ENCODE measurements at places on chromosomes 2 and 18. TPM values are rescaled to one million over a fixed set of nuclear protein-coding genes. Genes with fewer than 3 reads are reported as not detected.

- no peak for DNase-seq
Observed at GRCh38 chr2:15040429-15041084, 408.0 kb downstream of the LRATD1 start.

- DNase-seq: no peak
Observed at GRCh38 chr2:205013586-205013985, 468.3 kb downstream of the PARD3B start.

- no peak for DNase-seq
Observed at GRCh38 chr2:2575870-2576386, 244.9 kb upstream of the MYT1L start.

DNA sequence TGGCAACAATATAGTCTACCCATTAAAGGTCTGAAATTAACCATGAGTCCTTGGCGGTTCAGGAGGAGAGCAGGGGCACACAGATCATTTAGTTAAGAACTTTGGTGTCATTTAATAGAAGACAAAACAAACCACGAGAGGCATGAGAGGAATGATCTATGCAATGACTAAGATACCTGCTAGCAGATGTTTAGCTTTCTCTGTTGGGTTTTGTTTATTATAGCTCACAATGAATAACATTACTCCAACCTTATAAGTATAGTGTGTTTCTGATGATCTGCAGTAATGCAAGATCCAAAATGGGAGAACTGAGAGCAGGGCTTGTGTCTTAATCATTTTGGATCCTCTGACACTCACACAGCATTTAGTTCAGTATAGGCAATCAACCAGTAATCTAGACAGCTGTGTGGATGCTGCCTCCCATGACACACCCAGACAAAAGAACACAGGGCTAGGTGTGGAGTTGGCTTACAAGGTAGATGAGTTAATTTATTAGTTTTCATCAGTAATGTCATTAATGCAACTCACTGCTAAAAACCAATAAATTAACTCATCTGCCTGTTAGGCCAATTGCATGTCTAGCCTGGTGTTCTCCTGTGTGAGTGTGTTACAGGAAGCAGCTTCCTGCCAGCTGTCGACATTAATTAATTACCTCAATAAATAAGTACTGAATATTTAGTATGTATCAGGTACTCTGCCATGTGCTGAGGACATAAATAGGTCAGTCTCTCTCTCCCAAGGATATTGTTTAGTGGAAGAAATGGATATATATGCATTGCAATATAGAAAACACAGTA lies 92.3 kb downstream of the CLIP4 start:
- no peak for DNase-seq

- no peak for DNase-seq
Observed at GRCh38 chr2:210356944-210357343, 42.0 kb upstream of the MYL1 start.

- DNase-seq: no peak
Observed at GRCh38 chr2:112065966-112066365, 10.9 kb downstream of the TMEM87B start.

DNA sequence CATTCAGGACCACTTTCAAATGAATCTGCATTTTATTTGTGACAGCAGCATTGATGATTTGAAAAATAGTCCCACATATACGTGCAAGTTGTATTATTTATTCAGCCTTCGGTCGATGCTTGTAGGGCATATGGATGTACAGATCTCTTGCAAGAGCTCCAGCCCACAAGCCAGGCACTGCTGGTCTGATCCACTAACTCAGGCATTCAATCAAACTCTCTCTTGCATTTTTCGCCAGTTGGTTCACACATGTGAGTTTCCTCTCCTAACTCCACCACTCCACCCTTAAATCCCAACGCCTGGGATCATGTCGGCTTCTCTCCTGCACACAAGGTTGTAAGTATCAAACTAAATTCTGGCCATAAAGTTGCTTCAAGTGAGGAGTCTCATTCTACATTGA lies 318.7 kb downstream of the CYP26B1 start:
- DNase-seq: no peak

DNA sequence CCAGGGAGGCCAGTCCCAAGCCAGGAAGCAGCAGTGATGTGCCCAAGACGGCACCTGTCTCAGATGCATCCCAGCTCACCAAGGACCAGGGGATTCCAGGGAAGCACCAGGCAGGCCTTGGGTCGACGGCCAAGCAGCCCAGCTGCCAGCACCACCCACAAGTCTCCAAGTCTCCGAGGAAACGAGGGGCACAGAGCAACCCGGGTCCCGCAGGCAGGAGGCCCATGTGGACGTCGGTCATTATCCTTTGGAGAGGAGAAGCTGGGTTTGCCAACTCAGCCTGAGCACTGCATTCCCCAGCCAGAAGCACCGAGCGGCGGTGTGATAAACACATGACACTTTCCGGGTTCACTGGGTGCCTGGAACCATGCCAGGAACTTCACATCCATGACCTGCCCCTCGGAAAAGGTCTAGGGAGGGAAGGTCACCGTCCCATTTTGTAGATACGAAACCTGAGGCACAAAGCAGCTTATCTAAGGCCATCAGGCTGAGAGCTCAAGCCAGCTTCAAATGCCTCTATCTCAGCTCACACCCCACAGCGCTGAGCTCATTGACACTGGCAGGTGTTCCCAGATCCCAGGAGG lies 104.5 kb downstream of the ZNF516 start:
- no peak for DNase-seq

GRCh38 chr18:5197461-5197860 lies 404 bp upstream of the AKAIN1 start:
- no peak for DNase-seq

- no peak for DNase-seq
Observed at GRCh38 chr2:196361606-196362326, 190.4 kb upstream of the STK17B start.

DNA sequence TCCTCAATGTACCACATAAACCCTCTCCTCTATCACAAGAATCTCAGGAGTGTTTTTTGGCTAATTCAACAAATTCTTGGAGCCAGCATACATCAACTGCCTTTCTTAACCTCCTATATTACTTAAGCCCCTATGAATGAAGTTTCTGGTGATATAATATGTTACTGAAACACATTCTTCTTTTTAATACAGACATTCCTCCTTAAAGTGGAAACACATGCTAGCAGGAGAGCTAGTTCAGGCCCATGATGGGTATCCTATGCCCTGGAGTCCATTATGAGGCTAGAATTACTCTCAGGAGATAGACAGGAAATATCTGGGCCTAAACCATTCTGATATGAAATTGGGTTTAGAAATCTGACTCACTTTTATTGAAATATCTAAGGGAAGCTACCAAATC lies 26.6 kb upstream of the RMDN2 start:
- DNase-seq: no peak

RALB gene
- 23.0 TPM for total RNA-seq

RIT2 gene
- total RNA-seq: not detected

ANKRD53 gene
- 0.91 TPM for total RNA-seq

ALPI gene
- not detected for total RNA-seq

CYS1 gene
- 8.2 TPM for total RNA-seq

DPYSL5 gene
- total RNA-seq: not detected

CELF4 gene
- 0.15 TPM for total RNA-seq

All from upper lobe of left lung (tissue), 6 donors.